H4 (cell line): ENCODE measurements at places on chromosomes 5 and 9. TPM values are rescaled to one million over a fixed set of nuclear protein-coding genes. Genes with fewer than 3 reads are reported as not detected.

- DNase-seq: no peak
These were observed 135.3 kb downstream of the ROR2 start for GRCh38 chr9:91814753-91815152.

DNA sequence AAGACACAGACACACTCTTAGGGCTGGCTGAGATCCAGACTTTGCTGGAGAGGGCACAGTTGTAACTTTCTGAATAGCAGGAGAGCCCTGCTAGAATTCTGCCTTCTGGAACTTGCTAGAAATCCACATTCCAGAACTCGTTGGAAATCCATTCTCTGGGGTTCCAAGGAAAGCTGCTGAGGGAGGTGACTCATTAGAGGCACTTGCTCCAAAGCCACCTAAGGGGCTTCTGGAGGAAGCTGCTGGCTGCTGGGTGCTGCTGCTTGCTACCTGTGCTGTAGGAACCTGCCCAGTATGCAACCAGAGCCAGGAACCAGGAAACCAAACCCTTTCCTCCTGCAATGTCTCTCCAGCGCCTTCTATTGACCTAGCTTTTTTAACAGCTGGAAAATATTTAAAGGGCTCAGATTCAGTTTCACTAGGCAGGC lies 4.1 kb upstream of the TLE4 start:
- DNase-seq: no peak

GRCh38 chr9:114884787-114885452 lies 45.5 kb downstream of the TNFSF8 start:
- DNase-seq: peak; percentile 88

DNA sequence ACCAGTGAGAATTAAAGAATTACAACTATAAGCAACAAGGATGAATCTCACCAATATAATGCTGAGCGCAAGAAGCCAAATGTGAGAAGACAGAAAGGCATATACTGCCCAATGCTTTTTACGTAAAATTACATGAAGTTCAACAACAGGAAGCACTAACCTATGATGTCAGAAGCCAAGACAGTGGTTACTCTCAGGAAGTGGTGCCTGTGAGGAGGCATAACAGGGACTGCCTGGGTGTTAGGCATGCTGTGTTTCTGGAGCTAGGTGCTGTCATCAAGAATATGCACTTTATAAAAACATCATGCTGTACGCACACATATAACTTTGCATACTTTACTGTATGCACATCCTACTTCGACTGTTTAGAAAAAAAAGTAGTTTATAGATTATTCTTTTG lies 30.1 kb downstream of the FRMD3 start:
- DNase-seq: no peak

Gene TMEM171
- 10.4 and 10.7 TPM in 2 replicates for total RNA-seq

Gene SLC34A1
- total RNA-seq: not detected in 2 replicates

Gene LYRM7
- total RNA-seq: 3.7 and 8.2 TPM in 2 replicates

Gene PCDHA5
- total RNA-seq: 0.25 and 1.1 TPM in 2 replicates

Gene PPP3R2
- total RNA-seq: not detected in 2 replicates

DNA sequence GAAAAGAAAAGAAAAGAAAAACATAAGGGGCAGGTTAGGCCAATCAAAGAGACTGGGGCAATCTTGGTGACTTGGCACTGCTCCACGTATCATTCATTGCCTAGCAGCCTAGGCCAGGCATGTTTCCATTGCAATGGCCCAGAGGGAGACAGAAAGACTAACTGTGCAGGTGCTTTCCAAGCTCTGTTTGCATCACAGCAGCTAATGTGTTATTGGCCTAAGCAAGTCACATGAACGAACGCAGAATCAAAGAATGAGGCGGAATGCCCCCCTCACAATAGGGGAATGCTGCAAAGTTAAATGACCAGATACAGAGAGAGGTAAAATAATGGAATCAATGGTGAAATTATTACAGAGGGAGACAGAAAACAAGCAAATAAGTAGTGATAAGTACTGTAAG lies 11.1 kb upstream of the VPS13A start:
- DNase-seq: no peak

DNA sequence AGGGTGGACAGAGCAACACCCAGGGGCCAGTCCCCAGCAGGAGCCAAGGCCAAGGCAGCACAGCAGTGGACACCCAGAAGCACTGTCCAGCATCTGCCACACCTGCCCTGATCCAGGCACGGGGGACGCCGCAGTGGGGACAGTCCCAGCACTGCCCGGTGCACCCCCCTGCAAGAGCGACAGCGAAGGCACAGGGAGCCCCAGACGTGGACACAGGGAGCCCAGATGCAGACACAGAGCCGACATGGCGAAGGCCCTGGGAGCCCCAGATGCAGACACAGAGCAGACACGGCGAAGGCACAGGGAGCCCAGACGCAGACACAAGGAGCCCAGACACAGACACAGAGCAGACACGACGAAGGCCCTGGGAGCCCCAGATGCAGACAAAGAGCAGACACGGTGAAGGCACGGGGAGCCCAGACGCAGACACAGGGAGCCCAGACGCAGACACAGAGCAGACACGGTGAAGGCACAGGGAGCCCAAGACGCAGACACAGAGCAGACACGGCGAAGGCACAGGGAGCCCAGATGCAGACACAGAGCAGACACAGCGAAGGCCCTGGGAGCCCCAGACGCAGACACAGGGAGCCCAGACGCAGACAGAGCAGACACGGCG lies 4.3 kb downstream of the ANAPC2 start:
- no peak for DNase-seq

Gene TLX3
- not detected in 2 replicates for total RNA-seq

DNA sequence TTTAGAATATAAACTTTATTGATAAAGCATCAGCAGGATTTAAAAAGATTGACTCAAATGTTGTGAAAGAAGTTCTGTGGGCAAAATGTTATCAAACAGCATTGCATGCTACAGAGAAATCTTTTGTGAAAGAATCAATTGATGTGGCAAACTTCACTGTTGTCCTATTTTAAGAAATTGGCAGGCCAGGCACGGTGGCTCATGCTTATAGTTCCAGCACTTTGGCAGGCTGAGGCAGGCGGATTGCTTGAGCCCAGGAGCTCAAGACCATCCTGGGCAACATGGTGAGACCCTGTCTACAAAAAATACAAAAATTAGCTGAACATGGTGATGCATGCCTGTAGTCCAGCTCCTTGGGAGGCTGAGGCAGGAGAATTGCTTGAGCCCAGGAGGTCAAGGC lies 17.4 kb downstream of the ZBTB43 start:
- no peak for DNase-seq

DNA sequence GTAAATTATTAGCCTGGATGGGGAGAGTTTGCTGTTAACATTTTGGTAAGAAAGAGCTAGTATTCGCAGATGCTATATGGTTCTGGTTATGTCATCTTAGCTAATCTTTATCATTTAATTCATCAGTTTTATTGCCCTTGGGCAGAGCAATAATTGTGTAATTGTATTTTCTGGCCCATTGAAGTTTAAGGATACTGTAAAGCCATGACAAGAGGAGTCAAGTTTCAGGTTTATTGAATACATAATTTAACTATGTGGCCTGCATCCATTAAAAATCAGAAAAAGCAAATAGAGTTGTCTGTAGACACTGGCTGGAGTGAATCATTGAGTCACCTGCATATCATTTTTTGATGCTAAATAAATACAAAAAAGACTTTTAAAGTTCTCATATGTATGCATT lies 255.8 kb downstream of the PRELID2 start:
- DNase-seq: no peak

- no peak for DNase-seq
These were observed 166.1 kb downstream of the MARCHF11 start for GRCh38 chr5:16013334-16014065.

- peak; percentile 55 for DNase-seq
These were observed 417.9 kb downstream of the NR2F1-AS1 start for GRCh38 chr5:93163010-93163663.

DNA sequence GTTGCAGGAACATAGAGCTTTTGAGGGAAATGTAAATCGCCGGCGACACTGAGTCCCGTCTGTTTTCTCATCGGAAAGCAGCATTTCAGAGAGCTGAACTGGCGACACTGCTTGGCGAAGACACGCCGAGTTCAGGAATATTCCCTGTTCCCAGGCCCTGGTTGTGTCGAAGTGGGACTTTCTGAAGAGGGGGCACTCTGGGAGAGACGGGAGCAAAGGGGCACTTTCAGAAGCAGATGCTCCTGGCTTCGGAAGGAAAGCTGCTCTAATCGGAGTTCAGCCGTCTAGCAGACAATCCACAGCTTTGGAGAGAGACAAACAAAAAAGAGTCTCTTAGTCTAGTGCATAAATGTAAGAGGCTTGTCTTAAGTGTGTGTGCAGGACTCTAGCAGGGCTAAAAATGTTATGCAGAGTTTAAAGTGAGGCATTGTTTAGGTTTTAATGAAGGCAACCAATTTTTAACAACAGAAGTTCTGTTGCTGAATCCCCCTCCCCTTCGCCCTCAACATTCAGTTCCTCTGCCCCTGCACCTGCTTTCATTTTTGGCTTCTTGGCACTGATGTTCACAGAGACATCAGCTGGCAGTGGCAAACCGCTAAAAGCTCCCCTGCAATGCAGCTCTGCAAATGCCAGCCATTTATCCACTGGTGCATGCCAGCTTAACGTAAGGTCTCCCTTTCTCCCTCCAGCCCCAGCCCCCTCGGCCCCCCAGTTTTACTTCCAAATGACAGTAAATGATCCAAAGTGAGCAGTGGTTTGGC lies 289.5 kb upstream of the MPDZ start:
- no peak for DNase-seq

GRCh38 chr9:77883133-77883532 lies 148.5 kb downstream of the GNAQ start:
- no peak for DNase-seq

Gene GABRA6
- 0.14 TPM in 1 of 2 replicates, not detected in the other for total RNA-seq

DNA sequence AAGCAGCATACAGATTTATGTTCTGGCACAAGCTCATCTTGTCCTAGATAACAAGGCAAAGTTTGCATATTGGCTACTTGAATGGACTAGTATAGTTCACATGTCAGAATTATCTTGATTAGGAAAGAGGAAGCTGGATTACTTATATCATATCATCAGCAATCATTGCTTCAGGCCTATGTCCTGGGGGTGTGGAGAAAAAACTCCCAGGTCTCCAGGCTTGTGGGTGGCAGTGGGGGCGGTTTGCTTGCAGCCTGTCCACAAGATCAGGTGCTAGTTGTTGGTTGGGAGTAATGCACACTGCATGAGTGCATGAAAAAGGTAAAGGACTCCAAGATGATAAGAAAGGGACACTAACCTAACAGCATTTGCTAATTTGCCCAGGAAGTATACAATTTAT lies 326.4 kb upstream of the PDE4D start:
- DNase-seq: no peak

DNA sequence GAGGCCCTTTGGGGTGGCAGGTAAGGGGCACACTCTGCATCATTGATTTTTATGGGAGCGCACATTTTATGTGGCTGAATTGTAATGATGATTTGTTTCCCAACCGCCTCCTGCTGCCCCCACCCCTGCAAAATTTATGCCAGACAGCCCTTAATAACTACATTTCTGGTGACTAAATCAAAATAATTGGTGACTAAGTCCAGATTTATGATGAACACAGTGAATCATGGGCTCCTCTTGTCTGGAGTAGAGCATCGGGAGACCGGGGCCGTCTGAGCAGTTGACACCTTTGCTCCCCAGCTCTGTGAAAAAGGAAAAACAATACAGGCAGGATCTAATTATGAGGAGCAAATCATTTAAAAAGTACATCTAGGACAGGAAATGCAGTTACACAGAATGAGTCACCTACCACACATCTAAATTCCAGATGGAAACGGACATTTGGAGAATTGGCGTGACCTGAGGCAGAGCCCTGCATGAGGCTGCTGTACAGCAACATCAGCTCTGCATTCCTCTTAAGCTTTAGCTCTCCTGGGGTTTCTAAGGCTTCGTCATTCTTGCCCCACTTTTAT lies 58.9 kb downstream of the DOCK2 start:
- DNase-seq: peak; percentile 93

DNA sequence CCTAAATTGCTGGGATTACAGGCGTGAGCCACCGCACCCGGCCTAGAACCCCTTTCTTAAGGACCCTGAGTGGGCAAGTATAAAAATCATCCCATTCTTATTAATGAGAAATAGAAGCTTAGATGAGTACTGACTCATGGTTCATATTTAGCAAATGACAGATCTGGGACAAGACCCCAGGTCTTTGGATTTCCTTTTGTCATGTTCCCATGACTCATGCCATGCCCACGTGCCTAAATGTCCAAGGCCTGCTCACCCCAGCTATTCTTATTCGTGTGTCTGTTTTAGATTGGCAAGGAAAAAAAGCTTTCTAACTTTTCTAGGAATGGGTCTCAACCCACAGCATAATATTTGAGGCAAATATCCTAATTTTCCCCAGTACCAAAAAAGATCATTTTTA lies 57.7 kb upstream of the RPS23 start:
- DNase-seq: no peak

- no peak for DNase-seq
These were observed 102.2 kb upstream of the GNA14 start for GRCh38 chr9:77750284-77750683.

Gene ARHGAP26
- total RNA-seq: 0.33 and 1.7 TPM in 2 replicates

GRCh38 chr5:179190851-179191505 lies 130.8 kb downstream of the ZNF354C start:
- DNase-seq: no peak

Gene PCDHB5
- total RNA-seq: 1.0 and 1.2 TPM in 2 replicates
